ENCODE measurements at places on chromosomes 13 and 19.

DNA sequence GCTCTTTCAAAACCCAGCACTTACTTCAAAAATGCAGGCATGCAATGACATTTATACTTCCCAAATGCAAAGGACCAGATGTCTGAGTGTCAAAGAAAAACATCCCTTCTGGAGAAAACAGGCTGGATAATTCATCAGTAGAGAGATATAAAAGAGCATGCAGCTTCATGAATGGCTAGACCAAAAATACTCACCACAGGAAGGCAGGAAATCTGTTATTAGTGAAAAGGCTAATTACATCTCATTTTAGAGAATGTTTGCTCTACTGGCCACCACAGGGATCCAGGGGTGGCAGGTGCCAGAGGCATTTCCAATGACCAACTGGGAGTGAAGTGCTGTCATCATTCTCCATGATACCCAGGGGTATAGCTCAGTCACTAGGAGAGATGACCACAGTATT, 106.5 kb downstream of the LHFPL6 start:
- no peak for DNase-seq

DNA sequence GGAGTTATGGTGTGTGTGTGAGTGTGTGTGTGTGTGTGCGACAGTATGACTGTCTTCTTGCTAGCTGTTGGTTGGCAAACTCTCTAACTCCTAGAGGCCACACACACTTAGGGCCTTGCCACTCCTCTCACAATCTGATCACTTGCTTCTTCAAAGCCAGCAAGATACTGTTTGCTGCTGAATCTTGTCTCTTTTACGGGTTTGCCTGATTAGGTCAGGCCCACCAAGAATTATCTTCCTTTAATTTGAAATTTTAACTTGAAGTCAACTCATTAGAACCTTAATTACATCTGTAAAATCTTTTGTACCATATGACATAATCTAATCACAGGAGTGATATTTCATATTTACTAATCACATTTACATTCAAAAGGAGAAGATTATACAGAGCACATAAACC, 359.2 kb upstream of the SGCG start:
- DNase-seq: no peak

DNA sequence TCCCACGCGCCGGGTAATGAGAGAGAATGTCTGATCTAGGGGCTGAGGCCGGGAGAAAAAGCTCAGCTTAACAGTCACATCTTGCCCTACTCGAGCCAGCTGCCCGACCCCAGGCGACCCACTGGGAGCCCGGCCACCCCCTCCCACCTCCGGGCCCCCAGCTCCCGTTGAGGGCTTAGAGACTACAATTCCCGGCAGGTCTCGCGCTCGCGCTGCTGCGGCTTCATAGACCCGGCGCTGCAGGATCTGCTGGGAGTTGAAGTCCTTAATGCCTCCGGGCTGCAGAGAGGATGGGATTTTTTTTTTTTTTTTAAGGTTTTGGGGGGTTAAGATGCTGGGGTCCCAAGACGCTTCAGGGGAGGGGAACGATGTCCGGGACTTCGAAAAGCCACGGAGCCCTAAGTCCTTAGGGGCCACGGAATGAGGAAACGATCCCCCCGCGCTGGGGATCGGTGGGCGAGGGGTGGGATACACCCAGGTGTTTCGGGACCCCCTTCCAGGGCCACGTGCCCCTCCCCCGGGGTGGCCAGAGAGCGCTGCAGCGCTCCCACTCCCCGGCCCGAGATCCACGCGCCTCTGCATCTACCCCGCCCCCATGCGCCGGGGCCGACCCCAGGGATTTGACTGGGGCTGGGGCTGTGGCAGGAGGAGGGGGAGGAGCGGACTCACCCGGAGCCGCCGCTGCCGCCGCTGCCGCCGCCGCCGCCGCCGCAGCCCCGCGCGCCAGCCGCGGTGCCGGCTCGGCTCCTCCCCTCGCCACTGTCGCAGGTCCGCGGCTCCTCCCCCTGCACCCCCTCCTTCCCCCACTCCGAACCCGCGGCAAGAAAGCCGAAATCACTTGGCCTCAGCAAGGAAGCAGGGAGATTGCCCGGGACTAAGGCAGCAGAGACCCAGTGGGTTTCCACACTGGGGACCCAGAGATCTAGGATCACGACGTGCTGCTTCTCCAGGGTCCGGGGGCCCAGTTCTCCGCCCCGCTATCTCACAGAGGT, at the start of gene SYT3:
Gene SYT3 (minus strand): TSS at position 761 of the 992 bp plus-strand sequence. CDS start 2,470 bp downstream, outside the sequence.
- no peak for DNase-seq

DNA sequence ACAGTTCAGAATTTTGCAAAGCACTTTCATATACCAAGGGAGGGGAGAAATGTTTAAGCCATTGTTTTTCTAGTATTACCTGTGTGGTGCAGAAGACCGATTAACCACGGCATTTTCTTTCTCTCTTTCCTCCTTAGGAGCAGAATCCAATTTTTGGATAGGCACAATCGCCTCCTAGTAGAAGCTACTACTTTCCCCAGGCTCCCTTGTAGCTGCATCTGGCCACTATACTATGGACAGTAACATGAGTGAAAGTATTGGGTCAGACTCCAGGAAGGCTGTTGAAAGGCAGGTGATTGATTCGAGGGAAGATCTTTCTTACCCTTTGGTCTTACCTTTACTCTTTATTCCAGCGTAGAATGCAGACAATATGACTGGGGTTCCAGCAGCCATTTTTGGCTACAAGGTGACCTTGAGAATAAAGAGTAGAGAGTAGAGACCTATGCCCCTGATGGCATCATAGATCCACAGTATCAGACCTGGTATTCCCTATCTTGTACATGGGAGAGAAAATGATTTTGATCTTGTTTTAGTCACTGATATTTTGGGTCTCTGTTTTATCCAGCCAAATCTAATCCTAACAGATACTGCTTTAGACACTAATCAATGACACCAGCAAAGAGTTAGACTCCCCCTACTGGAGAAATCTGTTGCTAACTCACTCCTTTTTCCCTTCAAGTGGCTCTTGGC, 77.0 kb downstream of the LRRC63 start:
- DNase-seq: no peak

DNA sequence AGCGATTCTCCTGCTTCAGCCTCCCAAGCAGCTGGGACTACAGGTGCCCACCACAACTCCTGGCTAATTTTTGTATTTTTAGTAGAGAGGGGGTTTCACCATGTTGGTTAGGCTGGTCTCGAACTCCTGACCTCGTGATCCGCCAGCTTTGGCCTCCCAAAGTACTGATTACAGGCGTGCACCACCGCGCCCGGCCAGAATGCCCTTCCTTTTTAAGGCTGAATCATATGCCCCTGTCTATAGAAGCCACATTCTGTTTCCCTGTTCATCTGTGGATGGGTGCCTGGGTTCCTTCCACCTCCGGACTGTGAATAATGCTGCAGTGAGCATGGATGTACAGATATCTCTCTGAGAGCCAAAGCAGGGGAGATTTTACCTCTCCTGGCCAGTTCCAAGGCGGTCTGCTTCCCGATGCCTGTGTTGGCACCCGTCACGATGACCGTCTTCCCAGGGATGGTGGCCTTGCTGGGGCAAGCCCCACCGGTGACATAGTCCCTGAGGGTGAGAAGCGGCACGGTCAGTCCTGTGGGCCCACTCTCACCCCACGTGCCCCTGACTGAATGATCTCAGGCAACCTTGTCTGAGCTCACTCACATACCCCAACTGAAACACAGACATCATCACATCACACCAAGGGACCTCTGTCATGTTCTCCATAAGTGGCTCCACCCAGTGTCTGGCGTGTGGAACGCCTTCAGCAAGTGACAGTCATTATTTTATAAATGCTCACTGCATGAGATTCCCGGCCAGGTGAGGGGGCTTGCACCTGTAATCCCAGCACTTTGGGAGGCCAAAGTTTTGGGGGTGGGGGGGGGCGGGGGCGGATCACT, 4.0 kb downstream of the RDH13 start:
- DNase-seq: no peak

DNA sequence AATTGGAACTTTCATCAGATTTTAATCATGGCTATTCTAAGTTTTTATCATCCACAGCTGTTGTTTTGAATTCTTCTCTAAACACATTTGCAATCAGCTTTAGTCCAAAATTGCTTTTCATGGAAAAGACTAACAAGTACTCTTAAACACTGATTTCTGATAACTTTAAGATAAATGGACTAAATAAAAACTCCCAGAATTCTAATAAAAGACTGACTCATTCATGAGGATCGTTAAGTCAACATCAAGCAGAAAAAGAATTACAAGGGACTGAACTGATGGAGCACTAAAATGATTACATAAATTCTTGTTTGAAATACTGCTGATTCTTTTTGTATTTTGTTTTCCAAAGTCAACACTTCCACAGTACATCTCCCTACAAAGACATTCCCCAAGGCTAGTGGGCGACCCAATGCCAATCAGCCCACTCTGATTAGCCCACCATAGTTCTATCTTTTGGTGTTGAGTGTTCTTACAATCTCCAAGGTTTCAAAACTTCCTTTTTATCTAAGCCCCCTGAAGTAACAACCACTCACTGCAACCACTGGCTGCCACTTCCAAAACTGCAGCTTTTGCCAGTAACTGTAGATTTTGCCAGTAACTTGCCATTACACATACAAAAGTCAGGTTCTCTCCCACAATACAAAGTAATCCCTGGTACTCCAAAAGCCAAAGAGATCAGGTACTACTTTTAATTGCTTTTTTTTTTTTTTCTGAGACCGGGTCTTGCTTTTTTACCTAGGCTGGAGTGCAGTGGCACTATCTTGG, 14.0 kb upstream of the NAA16 start:
- no peak for DNase-seq

- DNase-seq: peak; percentile 35
Measured at GRCh38 chr19:408902-409515, at the start of gene C2CD4C. Gene C2CD4C (minus strand): TSS chr19:409147. CDS start chr19:408361, 786 bp downstream.

GRCh38 chr13:91308299-91308698, 39.2 kb upstream of the MIR17HG start:
- no peak for DNase-seq

DNA sequence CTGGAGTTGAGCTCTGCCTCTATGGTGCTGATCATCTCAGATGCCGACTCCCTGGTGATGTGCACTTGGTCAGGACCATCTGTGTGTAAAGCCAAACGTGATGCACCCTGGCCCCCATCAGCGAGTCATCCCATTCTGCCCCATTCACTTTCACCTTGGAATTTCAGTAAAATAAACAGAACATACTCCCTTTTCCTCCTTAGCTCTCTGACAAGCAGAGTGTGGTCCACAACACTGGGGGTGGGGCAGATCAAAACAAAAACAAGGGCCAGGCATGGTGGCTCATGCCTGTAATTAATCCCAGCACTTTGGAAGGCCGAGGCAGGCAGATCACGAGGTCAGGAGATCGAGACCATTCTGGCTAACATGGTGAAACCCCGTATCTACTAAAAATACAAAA, 12.3 kb downstream of the CEACAM20 start:
- no peak for DNase-seq

GRCh38 chr19:47093841-47094240, 19.7 kb downstream of the ZC3H4 start:
- DNase-seq: no peak

DNA sequence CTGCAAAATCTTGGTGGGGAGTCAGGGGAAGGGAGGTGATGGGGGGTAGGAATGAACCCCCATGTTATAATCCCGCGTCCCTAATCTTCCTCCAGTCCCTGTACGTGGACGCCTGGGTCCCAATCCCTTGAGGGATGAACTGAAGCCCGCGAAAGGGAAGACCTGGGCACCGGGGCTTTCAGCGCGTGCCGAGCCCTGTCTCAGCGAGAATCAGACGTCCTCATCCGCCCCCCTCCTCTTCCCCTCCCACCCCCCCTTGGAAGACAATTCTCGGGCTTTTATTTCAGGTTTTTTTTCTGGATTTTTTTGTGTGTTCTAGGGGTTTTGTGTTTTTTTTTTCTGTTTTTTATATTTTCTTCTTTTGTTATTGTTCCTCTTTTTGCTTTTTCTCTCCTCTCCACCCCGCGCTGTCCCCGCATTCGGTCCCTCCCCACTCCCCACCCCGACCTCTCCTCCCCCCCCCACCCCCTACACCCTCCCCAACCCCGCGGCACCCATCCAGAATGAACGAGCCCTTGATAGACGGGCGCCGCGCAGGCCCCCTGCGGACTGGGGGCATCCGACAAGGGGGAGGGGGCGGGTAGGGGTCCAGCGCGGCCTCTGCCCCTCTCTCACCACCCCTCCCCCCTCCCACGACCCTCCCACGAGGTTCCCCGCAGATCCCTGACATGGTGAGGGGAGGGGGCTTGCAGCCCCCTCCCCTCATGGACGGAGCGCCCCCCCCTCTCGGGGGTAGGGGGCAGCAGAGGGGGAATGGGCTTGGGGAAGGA, 10.3 kb downstream of the C19orf81 start:
- no peak for DNase-seq

- DNase-seq: peak; percentile 82
Measured at GRCh38 chr19:1244693-1245451, 3.3 kb downstream of the ATP5F1D start.

DNA sequence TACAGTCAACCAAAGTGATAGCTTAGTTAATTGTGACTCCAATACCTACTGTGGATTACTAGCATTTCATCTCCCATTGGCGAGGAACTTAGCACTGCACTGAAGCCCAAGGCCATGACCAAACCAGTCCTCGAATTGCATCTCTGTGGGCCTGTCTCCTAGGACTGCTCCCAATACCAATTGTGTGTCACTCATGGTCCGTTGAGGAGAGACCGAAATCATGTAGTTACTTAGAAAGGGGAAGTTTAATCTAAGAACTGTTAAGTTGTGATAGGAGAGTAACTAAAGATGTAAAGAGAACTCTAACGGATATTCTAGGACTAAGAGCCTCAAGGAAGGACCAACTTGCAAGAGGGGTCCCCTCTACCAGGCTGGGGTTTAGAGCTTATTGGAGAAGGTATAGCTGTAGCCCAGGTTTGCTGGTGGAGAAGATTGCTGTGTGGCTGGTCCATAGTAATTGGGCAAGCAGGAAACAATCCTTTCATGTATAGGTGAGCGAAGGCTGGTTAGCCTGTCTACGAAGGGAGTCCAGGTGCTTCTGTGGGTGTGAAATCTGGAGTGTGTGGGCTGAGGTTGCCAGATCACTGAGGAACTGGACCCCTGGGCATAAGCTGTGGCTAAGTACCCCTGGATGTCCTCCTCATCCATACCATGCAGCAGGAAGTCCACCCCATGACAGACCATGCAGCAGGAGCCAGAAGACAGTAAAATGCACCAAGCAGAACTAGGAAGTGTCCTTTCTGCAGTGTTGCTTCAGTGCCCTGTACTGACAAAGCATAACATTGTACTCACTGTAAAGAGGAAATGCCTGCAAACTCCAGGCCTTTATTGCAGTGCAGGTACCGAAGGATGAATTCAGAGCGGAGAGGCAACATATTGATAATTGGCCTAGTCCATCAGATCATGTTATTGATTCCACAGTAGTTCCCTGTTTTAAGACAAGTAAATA, 30.8 kb downstream of the DNAJC3 start:
- no peak for DNase-seq

DNA sequence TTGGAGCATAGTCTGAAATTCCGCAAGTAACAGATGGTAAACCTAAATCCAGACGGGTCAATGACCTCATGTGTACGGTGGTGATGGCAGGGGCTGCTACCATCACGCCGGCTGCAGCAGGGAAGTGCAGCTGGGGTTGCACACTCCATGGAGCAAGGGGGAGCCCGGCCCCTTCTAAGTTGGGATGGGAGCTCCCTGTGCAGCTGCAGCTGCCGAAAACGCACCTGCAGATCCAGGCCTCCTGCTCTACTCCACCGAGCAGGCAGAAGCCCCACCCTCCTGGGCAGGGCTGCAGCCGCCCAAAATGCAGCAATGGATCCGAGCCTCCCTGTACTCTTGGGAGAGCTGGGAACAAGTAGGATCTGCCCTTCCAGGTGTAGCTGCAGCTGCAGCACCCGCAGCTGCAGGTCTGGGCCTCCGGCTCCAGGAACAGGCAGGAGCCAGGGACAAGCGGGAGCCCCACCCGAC, 25.5 kb downstream of the KBTBD6 start:
- DNase-seq: no peak
